ENCODE measurements at places on chromosomes 6 and 20. TPM values are rescaled to one million over a fixed set of nuclear protein-coding genes. Genes with fewer than 3 reads are reported as not detected.

ADGB gene
- not detected for total RNA-seq

- DNase-seq, result no peak
Measured at GRCh38 chr6:159481897-159482296, 211.1 kb downstream of the SOD2 start.

METTL24 gene
- total RNA-seq, result not detected

ARG1 gene
- total RNA-seq, result not detected

DNA sequence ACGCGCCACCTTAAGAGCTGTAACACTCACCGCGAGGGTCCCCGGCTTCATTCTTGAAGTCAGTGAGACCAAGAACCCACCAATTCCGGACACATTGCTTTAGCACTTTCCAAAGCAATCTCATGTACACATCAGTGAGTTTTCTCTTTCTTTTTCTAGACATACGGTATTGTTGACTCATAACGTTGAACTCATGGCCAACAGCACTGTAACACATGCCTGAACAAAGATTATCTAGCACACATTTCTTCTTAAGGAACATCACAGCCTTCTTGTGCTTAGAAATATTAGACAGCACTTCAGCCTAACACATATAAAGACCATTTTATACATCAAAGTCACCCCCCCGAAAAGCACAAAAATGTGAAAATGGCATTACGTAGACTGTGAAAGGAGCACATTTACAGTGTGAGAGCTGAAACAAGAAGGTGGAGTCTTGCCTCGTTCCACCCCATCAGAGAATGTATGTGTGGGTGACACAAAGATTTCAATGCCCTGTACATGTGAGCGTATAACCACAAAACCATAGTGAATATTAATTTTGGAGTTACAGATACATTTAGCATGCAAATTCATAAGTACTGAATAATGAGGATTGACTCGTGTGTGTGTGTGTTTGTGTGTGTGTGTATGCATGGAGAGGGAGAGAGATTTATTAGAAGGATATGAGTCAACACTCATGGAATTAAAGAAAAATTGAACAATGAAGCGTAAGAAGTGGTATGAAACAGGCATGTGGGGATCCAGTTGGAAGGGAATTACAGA lies 134.1 kb downstream of the FAM83B start:
- peak; percentile 11 for DNase-seq

DNA sequence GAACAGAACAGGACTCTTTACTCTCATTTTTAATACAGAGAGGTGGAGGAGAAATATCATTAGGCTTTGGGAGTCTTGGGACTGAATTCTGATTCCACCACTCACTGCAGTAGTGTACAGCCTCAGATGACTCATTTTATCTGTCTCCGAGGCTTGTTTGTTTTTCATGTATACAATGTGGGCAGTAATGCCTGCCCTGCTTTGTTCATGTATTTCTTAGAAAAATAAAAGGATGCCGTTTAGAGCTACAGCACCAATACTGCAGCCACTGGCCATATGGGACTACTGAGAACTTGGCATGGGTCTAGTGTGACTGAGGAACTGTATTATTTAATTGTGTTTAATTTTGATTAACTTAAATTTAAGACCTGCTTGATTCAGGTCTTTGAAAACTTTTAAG lies 41.2 kb upstream of the JAG1 start:
- peak; percentile 43 for DNase-seq

DNA sequence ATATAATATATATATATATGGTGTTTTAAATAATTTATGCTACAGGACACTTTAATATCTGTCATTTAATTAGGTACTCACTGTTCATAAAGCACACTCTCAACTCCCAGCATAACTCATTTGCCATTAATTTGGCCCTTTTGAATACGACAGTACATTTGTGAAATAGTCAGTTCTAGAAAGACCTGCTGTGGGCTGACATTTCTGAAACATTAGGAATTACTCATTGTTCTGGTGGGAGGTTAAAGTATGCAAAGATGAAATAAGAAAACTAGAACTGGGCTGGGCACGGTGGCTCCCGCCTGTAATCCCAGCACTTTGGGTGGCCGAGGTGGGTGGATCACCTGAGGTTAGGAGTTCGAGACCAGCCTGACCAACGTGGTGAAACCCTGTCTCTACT lies 497.5 kb downstream of the UTRN start:
- no peak for DNase-seq

DNA sequence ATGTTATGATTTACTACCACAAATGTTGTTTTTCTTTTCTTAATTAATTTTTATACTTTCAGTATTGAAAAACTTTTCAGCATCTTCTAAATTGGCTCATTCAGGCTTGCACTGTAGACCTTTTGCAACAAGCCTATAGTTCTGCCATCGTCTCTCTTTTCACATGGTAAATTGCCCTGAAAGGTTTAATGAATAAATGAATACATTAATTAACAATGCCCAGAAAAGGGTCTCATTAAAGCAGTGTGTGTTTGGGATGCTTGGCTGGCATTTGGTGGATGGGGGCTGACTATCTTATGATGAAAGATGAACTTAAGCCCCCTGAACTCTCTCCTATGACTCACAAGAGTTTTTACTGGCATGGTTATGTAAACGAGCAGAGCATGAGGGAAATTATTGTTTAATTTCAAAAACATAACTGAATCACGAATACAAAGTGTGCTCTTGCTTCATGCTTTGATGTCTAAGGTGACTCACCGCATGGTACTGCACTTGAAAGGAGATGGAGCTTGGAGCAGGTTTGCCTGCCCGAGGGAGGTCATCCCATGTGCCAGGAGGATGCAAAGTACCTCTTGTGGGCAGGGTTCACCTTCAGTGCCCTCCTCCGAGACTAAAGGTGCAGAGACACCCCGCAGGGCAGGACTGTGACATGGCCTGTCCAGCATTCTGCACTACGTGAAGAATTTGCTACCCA lies 13.8 kb upstream of the PCK1 start:
- DNase-seq, result no peak

HM13 gene
- total RNA-seq, result 67.9 TPM

TGM2 gene
- 27.0 TPM for total RNA-seq

CTCFL gene
- not detected for total RNA-seq

DNA sequence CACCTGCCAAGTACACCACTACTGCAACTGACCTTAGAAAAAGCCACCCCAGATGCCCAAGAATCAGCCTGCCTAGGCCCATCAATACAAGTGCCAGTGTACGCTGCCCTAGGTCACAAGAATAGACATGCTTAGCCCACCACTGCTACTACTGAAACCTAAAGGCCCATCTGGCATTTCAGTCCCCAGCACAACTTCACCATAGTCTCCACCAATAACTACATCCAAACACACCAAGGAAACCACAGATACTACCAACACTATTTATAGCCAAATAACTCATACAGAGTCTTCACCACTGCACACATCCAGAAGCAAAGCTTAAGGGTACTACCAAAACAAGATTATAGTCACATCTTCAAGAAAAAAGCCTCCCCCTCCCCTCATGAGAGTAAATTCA lies 28.2 kb downstream of the TREML4 start:
- no peak for DNase-seq

DNA sequence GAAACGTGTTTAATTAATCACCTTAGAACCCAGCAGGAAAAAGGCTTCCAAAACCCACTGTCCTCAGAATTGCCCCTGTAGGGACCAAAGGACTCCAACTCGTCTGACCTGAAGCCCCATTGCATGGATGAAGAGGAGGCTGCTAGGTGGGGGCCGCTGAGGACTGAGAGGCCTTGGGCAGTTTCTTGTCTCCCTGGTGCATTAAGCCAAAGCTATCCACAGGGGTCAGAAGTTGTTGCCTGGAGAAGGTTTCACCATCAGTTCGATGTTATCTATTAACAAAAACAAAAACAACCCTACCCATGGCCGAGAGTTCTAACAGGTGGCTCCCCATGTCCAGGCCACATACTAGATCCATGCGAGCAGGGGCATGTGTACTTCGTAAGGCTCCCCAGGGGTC lies 120.9 kb upstream of the CD93 start:
- no peak for DNase-seq

UBE2C gene
- 210 TPM for total RNA-seq

DNA sequence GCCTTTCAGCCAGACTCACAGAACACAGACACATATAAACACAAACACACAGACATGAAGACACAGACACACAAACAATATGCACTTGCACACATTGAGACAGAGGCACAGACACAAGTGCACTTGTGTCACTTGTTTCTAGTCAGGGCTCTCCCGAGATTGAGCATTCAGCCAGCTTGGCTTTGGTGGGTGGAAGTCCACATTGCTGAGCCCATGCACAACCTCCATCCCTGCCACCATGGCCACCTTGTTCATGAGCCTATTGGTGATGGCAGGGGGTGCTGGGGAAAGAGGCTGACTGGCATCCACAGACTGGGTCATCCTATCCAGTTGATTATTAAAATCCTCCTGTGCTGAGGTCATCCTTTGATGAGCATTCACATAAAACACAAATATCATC lies 11.5 kb upstream of the CST7 start:
- no peak for DNase-seq

DNA sequence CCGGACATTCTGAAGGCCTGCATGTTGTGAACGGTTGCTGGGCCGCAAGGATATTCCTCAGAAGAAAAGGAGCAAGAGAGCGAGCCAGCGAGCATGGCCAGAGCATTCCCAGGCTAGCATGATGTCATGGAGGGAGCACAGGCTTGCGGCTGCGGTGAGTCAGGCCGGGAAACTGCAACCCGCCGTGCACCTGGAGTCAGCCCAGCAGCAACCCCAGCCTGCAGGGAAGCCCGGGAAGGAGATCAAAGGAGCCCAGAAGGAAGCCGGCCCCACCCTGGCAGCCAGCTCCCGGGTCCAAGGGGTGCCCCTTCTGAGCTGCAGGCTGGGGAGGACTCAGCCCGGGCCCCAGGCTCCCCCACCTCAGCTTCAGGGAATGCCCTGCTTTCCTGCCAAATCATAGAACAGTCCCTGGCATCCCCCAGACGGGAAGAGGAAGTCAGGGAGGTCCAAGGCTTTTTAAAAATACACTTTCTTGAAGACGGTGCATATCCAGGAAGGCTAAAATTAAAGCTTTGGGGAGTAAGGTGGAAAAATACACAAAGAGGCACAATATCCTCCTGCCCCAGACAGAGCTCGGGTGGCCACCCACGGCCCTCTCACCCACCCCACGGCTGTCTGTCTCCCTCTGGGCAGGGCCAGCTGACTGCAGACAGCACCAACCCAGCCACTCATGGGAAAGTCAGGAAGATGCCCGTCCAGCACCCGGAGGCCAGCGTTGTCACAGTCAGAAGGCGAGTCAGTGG lies 53.7 kb downstream of the BMP7 start:
- DNase-seq, result peak; percentile 94
